Hepatocyte (in vitro differentiated cells): ENCODE measurements at places on chromosomes 12 and 14. TPM values are rescaled to one million over a fixed set of nuclear protein-coding genes. Genes with fewer than 3 reads are reported as not detected.

- H3K4me1 ChIP-seq: no peaks in the 10 kb centered on the region
- H3K4me3 ChIP-seq: no peak overlapping the region
- H3K36me3 ChIP-seq: no peaks in the 10 kb centered on the region
- no peaks in the 10 kb centered on the region for H3K27me3 ChIP-seq
Measured at GRCh38 chr14:29858299-29858698, 69.3 kb downstream of the PRKD1 start.

GRCh38 chr14:78104160-78104559, 66.0 kb upstream of the NRXN3 start:
- no peaks in the 10 kb centered on the region for H3K36me3 ChIP-seq
- H3K27ac ChIP-seq: no peak overlapping the region
- no peaks in the 10 kb centered on the region for H3K27me3 ChIP-seq
- no peak for DNase-seq
- no peaks in the 10 kb centered on the region for H3K4me1 ChIP-seq

- DNase-seq: no peak
- no peak overlapping the region for H3K4me3 ChIP-seq
- no peaks in the 10 kb centered on the region for H3K36me3 ChIP-seq
- H3K27me3 ChIP-seq: no peaks in the 10 kb centered on the region
- no peak overlapping the region for H3K27ac ChIP-seq
- peaks cover 10% of the 10 kb centered on the region for H3K4me1 ChIP-seq
Measured at GRCh38 chr12:110105986-110106385, 18.2 kb upstream of the IFT81 start.

- peaks cover 71% of the 10 kb centered on the region for H3K27me3 ChIP-seq
- no peaks in the 10 kb centered on the region for H3K36me3 ChIP-seq
- H3K4me1 ChIP-seq: peaks cover 18% of the 10 kb centered on the region
- no peak for DNase-seq
- no peak overlapping the region for H3K27ac ChIP-seq
Measured at GRCh38 chr12:57741413-57741789, 2.9 kb upstream of the AGAP2 start.

DNA sequence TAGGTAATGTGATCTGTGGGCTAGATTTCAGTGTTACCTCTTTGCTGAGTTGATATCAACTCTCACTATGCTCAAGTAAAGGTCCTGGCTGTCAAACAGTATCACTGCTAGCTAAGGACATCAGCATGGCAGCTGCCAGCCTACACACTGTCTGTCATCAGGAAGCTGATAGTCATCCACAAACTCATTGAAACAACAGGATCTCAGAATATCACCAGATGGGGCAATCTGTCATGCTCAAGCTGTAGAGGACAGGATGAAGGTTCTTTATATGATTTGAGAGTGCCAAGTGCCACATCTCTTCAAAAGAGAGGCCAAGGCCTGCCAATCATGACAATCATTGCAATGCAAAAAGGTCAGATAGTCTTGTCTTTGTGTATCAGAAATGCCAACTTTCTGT, 811.5 kb upstream of the SEL1L start:
- H3K36me3 ChIP-seq: no peaks in the 10 kb centered on the region
- H3K4me1 ChIP-seq: no peaks in the 10 kb centered on the region
- no peak overlapping the region for H3K4me3 ChIP-seq
- H3K27ac ChIP-seq: no peak overlapping the region
- no peak for DNase-seq
- H3K27me3 ChIP-seq: no peaks in the 10 kb centered on the region

DNA sequence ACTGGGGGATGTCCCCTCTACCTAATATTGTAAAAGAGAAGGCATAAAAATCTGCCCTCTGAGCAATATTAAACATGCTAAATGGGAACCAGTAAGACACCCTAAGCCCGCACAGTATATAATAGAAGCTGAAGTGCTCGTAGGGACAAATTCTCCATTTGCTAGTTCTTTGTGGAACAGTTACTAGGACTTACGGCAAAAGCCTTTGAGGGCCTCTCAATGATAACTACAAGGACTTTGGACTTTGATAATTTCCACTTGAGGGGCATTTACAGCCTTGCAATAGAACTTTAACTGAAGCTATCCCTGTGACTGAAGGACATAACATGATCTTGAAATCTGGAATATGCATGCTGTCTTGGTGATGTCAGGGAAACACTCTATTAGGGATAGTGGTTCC, 111.5 kb upstream of the IFNG-AS1 start:
- H3K36me3 ChIP-seq: no peaks in the 10 kb centered on the region
- no peak overlapping the region for H3K4me3 ChIP-seq
- peak; percentile 27 for DNase-seq
- H3K27ac ChIP-seq: peak overlapping the region; percentile 37
- peaks cover 11% of the 10 kb centered on the region for H3K4me1 ChIP-seq

DNA sequence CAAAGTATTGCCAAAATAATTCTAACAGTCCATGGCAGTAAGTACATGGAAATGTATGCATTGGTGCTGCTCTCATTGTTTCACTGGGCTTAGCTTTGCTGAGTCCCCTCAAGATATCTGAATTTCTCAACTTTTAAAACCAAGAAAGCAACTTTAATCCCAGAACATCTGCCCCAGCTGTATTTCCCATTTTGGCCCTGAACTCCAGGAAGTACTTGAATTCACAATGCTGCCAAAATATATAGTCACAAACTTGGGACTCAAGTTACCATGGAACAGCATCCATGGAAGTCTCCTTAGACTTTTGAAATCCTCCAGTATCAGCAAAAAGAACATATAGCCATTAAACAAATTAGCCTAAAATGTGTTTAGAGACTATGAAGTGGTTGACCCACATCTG, 78.5 kb upstream of the FLRT2 start:
- no peaks in the 10 kb centered on the region for H3K27me3 ChIP-seq
- H3K4me3 ChIP-seq: no peak overlapping the region
- no peaks in the 10 kb centered on the region for H3K4me1 ChIP-seq
- no peak for DNase-seq
- H3K36me3 ChIP-seq: no peaks in the 10 kb centered on the region
- no peak overlapping the region for H3K27ac ChIP-seq

DNA sequence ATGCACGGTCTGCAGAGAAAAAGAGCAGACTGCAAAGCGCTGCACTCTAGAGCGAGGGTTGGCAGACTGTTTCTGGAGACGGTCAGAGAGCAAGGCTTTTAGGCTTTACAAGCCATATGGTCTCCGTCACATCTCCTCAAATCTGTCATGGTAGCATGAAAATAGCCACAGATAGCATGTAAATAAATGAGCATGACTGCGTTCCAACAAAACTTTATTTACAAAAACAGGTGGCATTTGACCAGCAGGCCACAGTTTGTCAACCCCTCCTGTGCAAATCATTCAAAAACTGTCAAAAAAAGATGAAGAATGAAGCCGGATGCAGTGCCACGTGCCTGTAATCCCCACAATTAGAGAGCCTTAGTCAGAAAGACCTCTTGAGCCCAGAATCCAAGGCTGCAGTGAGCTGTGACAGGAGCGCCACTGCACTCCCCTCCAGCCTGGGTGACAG, 18.9 kb downstream of the SYNE3 start:
- H3K27ac ChIP-seq: no peak overlapping the region
- no peaks in the 10 kb centered on the region for H3K36me3 ChIP-seq
- H3K4me1 ChIP-seq: peaks cover 41% of the 10 kb centered on the region

DNA sequence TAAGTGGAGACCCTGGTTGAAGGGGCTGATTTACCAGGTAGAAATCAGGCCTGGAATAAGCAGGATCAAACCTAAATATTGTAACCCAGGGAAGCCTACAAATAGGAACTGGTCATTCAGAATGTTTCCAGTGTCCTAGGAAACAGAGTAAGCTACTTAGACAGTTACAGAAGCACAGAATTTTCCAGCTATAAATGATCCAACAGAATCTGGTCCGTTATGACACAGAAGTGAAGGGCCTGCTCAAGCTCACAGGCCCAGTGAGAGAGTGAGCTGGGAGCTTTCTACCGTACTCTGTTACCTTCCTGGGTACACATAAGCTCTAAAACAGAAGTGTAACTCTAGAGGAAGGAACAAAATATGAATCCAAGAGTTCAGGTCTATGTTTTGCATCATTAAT, 119.1 kb downstream of the TTC7B start:
- no peaks in the 10 kb centered on the region for H3K27me3 ChIP-seq
- peaks cover 5% of the 10 kb centered on the region for H3K4me1 ChIP-seq
- no peak overlapping the region for H3K4me3 ChIP-seq
- no peaks in the 10 kb centered on the region for H3K36me3 ChIP-seq

- DNase-seq: no peak
- H3K27me3 ChIP-seq: no peaks in the 10 kb centered on the region
- H3K36me3 ChIP-seq: no peaks in the 10 kb centered on the region
- H3K4me3 ChIP-seq: no peak overlapping the region
Measured at GRCh38 chr14:53570411-53571387, 385.9 kb downstream of the BMP4 start.

GRCh38 chr12:97767347-97767746, 304.7 kb downstream of the RMST start:
- H3K4me3 ChIP-seq: no peak overlapping the region
- no peaks in the 10 kb centered on the region for H3K36me3 ChIP-seq
- DNase-seq: no peak

- DNase-seq: no peak
- no peak overlapping the region for H3K4me3 ChIP-seq
- H3K36me3 ChIP-seq: no peaks in the 10 kb centered on the region
- H3K4me1 ChIP-seq: no peaks in the 10 kb centered on the region
- H3K27ac ChIP-seq: no peak overlapping the region
Measured at GRCh38 chr14:35234012-35234805, 58.0 kb upstream of the PSMA6 start.

DNA sequence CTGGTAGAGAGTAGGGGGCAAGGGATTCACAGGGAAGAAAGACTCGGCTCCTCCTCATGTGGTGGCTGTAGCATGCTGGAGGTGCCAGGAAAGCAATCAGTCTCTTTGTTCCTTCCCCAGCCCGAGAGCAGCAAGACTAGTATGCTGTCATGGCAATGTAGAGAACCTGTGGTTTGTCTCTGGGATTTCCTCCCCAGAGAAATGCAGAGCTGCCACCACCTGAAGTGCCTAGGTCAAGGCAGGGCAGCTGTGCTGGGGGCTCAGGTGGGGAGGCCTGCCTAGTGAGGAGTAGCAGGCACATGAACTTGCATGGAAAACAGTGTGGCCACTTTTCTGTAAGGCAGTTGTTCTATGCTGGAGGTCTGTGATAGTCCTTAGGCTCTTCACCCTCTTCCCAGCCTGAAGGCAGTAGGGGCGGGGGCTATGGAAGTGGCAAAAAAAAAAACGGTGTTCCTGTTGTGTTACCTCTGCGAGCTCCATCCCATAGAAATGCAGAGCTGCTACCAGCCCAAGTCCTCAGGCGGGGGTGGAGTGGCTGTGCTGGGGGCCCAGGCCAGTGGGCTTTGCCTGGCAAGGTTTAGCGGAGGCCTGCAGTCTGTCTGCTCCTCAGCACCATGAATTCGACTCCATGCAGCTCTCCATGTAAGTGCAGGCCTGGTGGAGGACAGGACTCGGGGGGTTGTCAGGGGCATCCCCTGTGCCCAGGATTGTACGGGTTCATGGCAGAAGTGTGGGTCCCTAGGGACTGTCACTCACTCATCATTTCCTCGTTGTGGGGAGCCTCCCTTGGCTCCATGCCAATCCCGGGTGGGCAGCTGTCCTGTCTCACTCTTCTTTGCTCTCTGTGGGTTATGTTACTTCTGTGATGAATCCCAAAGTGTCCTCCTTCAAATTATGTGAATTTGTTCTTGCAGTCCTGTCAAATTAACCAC, 4.1 kb upstream of the CLEC4D start:
- no peaks in the 10 kb centered on the region for H3K4me1 ChIP-seq
- no peaks in the 10 kb centered on the region for H3K27me3 ChIP-seq
- no peak overlapping the region for H3K4me3 ChIP-seq
- no peak overlapping the region for H3K27ac ChIP-seq
- no peak for DNase-seq

- H3K4me1 ChIP-seq: no peaks in the 10 kb centered on the region
- H3K36me3 ChIP-seq: no peaks in the 10 kb centered on the region
- no peak overlapping the region for H3K4me3 ChIP-seq
- no peak for DNase-seq
- H3K27me3 ChIP-seq: no peaks in the 10 kb centered on the region
Measured at GRCh38 chr14:71130491-71131179, 223.4 kb downstream of the PCNX1 start.

DNA sequence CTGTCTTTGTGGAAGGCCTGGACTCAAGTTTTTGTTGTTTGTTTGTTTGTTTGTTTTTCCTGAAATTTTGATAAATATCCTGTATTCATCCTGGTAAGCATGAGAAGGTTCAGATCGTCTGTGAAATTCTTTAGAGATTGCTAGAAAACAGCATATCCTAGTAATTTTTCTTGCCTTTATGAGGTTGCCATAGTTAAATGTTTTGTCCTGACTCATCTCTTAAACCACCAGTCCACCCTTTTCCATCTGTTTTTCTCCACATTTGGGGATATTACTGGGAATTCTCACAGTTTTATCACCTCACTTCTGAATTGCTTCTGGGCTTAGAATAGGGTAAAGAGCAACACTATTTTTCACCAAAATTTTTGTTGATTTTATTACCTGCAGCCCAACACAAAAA, 248.3 kb downstream of the FBXL14 start:
- H3K27me3 ChIP-seq: no peaks in the 10 kb centered on the region
- peaks cover 12% of the 10 kb centered on the region for H3K4me1 ChIP-seq
- DNase-seq: no peak
- no peak overlapping the region for H3K4me3 ChIP-seq
- H3K27ac ChIP-seq: no peak overlapping the region

DNA sequence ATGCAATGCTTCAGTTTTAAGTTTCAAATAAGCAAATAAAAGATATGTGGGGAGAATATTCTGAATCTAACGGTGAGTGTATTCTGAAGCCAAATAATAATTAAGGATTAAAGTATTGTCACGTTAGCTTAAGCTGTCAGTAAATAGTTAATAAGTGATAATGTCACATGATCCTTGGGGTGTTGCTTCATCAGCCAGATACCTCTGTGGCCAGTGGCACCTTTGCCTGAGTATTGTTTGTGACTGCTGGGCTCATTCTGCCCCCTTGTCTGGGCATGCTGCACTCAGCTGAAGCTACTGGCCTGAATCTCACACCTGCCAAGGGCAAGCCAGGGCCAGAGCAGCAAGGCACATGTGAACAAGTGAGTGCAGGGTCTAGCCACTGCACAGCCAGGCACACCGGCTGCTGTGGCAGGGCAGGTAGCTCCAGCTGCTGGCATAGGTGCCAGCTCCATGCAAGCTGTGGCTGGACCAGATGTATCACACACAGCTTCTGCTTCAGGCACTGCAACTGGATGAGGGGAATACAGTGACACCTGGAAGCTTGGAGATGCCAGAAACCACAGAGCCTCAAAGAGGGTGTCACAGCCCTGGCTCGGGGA, 739.7 kb downstream of the SLC6A15 start:
- DNase-seq: no peak
- H3K4me1 ChIP-seq: no peaks in the 10 kb centered on the region
- H3K36me3 ChIP-seq: no peaks in the 10 kb centered on the region
- H3K27me3 ChIP-seq: no peaks in the 10 kb centered on the region

DNA sequence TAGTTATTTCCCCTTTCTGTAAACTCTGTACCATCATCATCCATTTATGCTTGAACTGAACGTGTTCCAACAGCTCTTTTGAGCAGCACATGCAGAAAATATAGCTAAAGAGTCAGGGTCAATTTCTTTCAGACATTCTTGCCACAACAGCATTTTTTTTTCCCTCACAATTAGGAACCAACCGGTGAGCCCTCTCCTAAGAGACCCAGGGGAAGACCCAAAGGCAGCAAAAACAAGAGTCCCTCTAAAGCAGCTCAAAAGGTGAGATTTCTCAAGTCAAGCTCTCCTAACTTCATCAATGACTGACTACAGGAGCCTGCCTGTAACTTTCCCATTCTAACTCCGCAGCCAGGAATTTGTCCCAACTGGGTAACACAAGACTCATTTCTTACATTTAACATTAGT, 3.5 kb downstream of the HMGA2 start:
- H3K4me1 ChIP-seq: peaks cover 9% of the 10 kb centered on the region
- peak overlapping the region; percentile 96 for H3K27ac ChIP-seq
- peak overlapping the region; percentile 94 for H3K4me3 ChIP-seq
- no peaks in the 10 kb centered on the region for H3K36me3 ChIP-seq
- no peak for DNase-seq

MYH7 gene
- 0.04 TPM in 1 of 2 replicates, not detected in the other for total RNA-seq

SALL2 gene
- 9.6 and 11.8 TPM in 2 replicates for total RNA-seq

HSP90AA1 gene
- total RNA-seq: 589 and 765 TPM in 2 replicates

FICD gene
- 6.3 and 6.4 TPM in 2 replicates for total RNA-seq

NKX2-1 gene
- 2.7 and 4.7 TPM in 2 replicates for total RNA-seq

RD3L gene
- total RNA-seq: not detected in 2 replicates
